ENCODE measurements at places on chromosomes 13 and 19.

- peak; percentile 7 for DNase-seq
Observed at GRCh38 chr19:5130371-5131030, 161.6 kb downstream of the KDM4B start.

DNA sequence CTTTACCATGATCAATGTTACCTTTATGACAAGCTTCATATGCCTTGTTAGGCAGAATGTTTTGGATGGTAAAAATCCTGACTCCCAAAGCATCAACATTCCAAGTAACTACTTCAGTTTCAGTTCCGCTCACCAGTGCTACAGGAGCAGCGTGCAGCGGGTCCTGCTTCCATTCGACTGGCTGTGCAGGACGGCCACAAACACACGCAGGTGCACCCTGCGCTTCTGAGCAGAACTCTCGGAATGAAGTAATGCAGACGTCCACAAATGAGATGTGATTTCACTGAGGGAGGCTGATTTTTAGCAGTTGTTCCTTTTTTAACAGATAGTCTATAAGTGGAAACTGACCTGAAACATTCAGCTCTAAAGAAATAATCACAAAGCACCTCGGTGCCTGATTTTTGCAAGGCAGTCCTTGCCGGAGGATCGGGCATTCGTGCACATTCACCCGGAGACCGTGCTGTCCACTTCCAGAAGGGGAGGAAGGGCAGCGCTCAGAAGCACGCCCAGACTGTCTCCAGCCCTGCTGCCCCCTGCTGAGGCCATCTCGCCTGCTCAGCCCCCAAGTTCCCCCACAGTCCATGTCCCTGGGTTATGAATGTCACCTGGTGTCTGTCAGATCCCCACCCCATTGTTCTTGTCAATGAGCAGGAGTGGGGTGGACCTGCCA, 85.8 kb downstream of the RAB20 start:
- DNase-seq, result no peak

- no peak for DNase-seq
Observed at GRCh38 chr19:5719274-5719960, 529 bp downstream of the LONP1 start.

- no peak for DNase-seq
Observed at GRCh38 chr19:35109395-35110112, 6.1 kb upstream of the FXYD3 start.

- no peak for DNase-seq
Observed at GRCh38 chr13:24043590-24044350, 116.8 kb upstream of the SPATA13 start.

DNA sequence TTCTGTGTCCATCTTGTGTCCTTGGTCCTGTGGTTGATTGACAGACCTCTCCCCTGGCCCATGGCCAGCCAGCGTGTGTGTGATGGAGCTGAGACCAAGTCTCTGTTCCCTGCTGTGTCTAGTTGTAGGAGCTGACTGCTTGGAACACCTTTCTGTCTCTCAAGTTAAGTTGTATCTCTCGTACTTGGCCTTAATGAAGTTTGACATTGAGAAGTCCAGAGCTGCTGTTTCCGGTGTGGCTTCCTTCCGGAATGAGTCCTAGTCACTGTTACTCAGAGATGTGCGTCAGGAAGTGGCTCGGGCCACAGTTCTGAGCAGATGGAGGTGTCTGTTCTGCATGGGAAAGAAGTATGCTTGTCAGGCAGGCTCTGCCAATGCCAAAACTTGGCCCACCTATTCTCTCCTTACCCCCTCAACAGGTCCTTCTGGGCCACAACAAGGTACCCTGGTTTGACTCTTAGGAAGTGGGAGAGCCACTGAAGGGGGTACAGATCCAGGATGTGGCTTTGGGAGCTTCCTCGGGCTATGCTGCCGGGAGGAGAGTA, 54.3 kb downstream of the GATAD2A start:
- peak; percentile 56 for DNase-seq

DNA sequence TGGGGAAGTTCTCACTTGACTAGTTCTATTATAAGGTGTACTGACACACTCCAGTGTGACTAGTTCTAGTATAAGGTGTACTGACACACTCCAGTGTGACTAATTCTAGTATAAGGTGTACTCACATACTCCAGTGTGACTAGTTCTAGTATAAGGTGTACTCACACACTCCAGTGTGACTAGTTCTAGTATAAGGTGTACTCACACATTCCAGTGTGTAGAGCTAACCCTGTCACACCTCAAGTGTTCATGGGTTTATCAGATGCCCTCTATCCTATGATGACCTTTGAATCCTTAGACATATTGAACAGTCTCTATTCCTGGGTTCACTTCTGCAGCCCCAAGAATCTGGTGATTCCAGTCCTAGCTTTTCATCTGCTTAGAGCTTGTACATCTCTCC, 54.6 kb upstream of the MYO16 start:
- DNase-seq, result no peak

DNA sequence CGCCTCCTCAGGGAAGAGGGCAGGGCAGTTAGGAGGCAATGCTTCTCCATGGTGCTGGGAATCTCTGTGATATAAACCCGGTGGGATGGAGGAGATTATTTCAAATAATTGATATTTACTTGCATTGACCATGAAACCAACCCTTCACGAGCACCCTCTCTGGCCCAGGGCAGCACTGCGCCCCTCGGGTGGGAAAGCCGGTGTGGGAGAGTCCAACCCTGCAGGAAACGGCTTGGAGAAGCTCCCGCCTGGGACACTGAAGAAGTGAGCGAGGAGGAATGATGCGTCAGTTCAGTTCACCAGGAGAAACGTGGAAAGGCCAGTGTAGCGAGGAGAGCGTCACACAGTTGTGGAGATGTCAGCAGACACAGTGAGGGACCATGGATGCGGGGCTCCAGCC, 99.9 kb downstream of the COL4A2 start:
- no peak for DNase-seq

GRCh38 chr13:90906554-90906953, 440.9 kb upstream of the MIR17HG start:
- no peak for DNase-seq

DNA sequence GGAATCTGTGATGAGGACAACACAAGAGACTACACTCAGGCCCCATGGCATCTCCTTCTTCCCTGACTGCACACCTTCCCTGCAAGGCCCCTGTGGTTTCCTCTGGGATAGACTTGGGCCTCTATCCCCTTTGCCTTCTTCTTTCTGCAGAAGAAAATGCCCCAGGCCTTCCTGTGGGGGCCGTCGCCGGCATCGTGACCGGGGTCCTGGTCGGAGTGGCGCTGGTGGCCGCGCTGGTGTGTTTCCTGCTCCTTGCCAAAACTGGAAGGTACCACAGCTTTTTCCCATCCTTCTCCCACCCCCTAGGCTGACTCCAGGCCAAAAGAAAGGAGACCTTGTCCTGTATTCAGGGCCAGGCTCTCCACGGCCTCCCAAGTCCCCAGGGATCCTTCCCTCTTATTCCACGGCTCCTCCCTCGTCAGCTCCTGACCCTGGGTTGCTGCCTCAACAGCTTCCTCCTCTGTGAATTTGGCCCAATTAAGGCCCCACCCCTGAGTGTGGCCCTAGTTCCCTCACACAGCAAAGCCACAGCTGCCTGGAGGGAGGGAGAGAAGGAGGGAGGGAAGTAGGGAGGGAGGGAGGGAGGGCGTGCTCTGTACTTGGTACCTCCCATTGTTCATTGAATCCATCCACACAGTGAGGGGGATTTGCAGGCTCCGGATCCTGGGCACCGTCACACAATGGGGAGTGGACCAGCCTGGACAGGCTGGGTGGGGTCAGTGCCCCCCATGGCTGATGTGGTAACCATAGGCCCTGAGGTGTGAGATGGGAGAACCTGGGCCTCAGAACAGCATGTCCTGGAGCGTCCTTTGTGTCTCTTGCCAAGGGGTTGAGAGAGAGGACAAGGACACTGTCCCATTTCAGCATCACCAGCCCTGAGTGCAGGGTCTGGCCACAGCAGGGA, 12.5 kb downstream of the CEACAM3 start:
- DNase-seq, result no peak

GRCh38 chr13:90673746-90674145, 673.7 kb upstream of the MIR17HG start:
- DNase-seq, result no peak

DNA sequence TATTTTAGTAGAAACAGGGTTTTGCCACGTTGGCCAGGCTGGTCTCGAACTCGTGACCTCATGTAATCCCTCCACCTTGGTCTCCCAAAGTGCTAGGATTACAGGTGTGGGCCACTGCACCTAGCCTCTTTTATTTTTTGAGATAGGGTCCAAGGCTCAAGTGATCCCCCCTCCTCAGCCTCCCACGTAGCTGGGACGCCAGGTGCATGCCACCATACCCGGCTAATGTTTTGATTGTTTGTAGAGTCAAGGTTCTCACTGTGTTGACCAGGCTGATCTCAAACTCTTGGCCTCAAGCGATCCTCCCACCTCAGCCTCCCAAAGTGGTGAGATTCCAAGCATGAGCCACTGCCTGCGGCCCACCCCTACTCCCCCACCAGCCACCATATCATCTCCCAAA, 6.3 kb downstream of the SLC7A9 start:
- no peak for DNase-seq

DNA sequence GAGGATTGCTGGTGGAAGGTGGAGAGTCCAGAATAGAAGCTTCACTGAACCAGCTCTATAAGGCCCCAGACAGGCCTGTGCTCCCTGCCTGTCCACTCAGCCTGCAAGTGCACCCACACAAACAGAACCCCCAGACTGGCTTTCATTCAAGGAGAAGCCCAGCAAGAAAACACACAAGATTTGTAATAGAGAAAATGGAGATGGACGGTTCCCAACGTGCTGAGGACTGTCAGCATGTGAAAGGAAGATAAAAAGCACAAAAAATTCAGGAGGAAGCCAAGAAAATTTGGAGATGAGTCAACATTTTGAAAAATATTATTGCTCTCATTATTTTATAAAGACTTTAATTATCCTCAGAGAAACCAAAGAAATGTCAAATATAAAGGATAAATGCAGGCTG, 218.2 kb upstream of the SLC10A2 start:
- DNase-seq, result no peak

GRCh38 chr13:76239031-76239680, 603.0 kb downstream of the LMO7 start:
- DNase-seq, result no peak

GRCh38 chr19:3396881-3397265, 30.5 kb downstream of the NFIC start:
- DNase-seq, result no peak

DNA sequence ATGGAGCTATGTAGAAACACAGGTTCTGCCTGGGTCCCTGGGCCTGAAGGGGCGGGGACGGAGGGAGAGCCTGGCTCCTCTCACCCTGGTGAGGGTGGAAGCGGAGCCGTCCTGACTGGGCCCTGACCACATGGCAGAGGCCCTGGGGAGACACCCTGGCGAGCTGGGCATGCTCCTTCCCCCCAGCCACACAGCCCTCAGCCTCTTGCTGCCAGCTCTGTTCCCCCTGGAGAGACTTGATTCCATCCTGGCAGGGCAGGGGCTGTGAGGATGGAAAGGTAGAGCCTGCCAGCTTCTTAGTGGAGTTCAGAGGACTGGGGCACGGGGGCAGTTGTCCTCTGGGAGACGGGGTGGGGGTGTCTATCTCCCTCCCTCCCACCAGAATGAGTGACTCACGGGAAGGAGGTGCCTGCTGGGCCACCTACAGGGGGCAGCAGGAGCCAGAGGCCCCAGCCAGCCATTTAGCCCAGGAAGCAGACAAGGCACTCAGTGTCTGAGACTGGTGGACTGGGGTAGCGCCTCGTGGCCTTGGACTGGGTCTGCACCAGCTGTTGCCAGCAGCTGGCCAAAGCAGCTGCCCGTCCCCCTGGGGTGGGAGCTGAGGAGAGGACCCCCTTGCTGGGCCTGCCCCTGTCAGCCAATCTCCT, 22.8 kb upstream of the RNF17 start:
- no peak for DNase-seq

Measured in T-helper 9 cell (primary cell).